Stimulated activated CD4-positive, alpha-beta T cell treated with anti-CD3 and anti-CD28 coated beads, Interleukin-15, amount 100 ng/mL, for 1 hour (primary cell): ENCODE measurements at places on chromosomes 5 and 9.
A peak's percentile ranks its signal among the peaks of the same experiment; 100 is the strongest.

DNA sequence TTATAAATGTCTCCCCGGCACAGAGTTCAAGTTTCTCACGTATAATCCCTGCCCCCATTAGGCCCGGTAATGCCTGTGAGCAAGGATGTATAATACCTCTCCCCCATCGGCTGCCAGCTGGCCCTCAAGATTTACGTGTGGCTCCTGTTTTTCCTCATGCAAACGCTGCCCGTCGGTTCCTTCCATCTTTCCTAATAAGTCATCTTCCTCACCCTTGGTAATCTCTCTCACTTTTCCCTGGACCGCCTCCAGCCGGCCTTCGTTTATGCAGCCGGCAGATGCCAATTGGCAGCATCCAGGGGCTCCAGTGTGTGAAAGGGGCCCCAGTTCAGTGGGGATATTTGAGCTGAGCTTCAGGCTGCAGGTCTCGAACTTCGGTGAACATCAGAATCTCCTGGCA lies 86.5 kb upstream of the NEURL1B start:
- no peak for DNase-seq

- no peak for DNase-seq
These were observed 55.9 kb downstream of the RASGEF1C start for GRCh38 chr5:180153099-180153498.

DNA sequence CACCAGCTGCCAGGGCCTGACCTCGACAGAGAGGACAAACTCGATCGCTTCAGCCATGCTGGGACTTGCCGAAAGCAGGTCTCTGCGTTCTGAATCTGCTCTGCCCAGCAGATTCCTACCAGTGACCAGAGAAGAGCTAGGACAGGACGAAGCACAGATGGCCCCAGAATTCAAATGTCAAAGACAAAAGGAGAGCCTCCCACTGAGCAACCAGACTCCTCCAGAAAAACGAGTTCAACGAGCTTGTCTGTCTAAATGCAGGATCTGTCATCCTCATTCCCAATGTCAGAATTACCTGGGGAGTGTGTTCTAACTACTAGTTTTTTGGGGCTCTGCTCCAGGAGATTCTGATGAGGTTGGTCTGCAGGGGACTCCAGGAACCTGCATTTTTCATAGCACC lies 13.4 kb downstream of the AK8 start:
- no peak for DNase-seq

DNA sequence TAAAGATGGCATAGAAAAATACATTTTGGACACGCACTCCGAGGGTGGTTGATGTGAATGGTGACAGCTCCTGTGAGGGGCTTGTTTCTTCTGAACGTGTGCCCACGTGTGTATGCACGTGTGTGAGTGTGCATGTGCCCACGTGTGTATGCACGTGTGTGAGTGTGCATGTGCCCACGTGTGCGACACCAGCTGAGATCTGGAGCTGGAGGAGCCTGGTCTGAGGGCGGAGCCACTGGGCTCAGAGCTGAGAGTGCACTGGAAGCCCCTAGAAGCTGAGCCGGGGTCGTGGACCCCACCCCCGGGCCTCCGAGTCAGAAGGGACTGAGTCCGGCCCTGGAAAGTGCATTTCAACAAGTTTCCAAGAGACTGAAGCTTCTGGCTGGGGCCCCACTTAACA lies 282.5 kb upstream of the IRX4 start:
- DNase-seq: no peak

DNA sequence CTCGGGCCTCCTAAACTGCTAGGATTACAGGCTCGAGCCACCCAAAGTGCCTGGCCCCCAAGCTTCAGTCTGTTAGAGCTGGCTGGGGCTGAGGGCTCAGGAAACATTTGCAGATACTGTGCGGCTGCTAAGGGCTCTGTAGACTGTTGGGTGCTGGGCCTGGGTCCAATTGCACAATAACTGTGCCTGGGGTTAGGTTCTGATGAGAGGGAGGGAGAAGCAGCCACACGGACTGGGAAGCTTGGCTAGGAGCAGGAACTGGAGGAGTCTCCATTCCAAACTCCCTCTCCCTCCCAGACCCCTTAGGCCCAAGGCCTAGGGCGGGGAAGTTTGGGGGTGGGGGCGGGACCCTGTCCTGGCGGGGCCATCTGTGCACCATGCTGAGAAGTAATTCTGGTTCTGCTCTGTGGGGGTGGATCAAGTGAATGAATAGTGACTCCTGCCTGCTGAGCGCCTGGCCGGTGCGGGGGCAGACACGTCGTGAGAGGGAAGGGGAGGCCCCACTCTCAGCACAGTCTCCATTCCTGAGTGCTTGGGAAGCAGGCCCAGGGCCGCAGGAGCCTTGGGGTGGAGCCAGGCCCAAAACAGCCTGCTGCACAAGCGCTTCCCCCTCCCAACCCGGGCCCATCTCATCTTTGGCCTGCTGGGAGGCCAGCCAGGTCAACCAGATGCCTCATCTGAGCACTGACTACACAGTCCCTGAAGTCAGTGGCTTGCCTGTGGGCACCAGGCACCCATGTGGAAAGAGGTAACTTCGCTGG lies 1.5 kb downstream of the ASS1 start:
- no peak for DNase-seq

DNA sequence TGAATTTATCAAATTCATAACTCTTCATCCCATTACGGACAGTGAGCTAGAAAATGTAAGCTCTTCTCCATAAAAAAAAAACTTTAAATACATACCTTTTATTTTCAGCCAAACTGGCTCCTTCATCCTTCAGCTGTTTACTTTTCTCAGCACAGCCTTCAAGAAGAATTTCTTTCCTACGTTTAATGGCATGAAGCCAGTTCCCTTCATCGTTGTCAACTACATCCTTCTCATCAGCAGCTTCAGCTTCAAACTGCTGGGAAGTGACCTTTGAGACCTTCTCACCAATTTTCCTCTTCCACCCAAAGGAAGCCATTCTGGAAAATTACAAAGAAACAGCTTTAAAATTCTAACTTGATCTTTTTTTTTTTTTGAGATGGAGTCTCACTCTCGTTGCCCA lies 9.1 kb downstream of the TTC33 start:
- no peak for DNase-seq

- DNase-seq: no peak
These were observed 90.4 kb downstream of the PALM2AKAP2 start for GRCh38 chr9:109870365-109870764.

DNA sequence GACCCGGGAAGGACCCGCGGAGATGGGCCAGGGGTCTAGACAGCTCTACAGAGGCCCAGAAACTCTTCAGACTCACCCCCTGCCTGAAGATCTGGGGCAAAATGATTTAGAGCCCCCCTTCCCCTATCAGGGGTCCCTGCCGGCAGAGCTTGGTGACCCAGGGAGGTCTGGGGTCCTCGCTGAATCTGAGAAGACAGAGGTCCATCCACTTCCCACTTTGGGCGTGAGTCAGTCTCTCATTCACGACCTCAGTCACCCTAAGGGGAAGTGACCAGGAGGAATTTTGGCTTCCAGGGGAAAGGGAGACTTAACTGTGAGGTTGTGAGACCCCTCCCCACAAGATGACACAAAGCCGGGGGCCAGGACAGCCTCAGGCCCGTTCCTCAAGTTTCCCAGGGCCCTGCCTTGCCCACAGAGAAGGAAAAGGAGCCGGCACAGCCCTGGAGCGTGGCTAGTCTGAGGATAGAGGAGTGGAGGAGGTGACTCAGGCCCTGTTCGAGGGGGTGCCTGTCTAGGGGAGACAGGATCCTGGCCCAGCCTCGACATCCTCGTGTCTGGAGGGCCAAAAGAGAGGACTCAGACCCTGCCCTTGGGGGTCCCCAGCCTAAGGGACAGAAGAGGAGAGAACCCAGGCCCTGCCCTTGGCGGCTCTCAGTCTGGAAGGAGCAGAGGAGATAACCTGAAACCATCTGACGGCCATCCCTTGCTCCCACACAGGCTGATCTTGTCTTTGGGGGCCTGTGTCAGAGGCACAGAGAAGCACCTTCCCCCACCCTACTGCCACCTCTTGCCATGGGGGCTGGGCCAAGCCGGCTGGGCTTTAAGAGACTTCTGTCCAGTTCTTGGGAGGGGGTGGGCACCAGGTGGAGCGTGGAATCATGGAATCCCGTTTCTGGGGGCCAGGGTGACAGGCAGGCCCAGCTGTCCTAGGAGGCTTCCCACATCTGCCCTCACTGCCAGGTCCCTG lies 889 bp downstream of the PDLIM4 start:
- no peak for DNase-seq

DNA sequence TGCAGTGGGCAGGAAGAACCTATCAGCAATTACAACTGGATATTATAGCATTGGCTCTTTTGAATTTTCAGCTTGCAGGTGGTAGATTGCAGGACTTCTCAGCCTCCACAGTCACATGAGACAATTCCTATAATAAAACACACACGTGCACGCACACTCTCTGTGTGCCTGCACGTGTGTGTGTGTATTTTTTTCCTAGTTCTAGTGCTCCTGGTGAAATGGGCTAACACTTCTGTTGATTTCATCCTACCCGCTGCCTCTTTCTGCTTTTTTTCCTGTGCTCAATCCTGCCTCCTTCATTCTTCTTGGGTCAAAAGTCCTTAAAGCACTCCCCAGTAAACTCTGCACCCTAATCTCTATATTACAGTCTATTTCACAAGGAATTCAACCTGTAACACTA lies 320.1 kb downstream of the OSTF1 start:
- no peak for DNase-seq

GRCh38 chr5:149895416-149896345 lies 48.9 kb downstream of the PDE6A start:
- DNase-seq: no peak

- DNase-seq: no peak
These were observed 204.8 kb upstream of the RASEF start for GRCh38 chr9:83267741-83268140.

- DNase-seq: no peak
These were observed 177.9 kb upstream of the PRLR start for GRCh38 chr5:35408146-35408545.

GRCh38 chr9:91301161-91301560 lies 60.6 kb downstream of the AUH start:
- no peak for DNase-seq

GRCh38 chr5:119315516-119315949 lies 40.3 kb upstream of the TNFAIP8 start:
- DNase-seq: no peak

GRCh38 chr5:62909326-62909725 lies 330.7 kb downstream of the LRRC70 start:
- no peak for DNase-seq

- DNase-seq: peak; percentile 48
These were observed 1.1 kb downstream of the CFAP77 start for GRCh38 chr9:132411091-132411508.

- no peak for DNase-seq
These were observed 52.9 kb upstream of the APC start for GRCh38 chr5:112684737-112685136.

DNA sequence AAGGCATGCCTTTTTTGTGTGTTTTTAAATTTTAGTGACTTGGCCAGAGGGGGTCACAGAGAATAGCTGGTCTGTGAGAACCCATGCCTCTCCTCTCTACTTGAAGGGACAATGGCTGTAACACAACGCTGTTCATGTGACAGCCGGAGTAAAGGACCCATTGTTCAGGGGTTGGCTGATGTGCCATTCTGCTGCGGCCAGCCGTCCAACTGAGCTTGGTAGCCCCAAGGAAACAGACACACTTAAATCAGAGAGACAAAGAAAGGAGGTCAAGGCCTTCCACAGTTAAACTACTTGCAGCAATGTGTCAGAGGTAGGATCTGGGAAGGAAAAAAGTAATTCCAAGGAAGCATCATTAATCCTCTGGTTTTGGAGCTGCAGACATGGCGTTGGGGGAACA lies 8.1 kb downstream of the MEGF10 start:
- DNase-seq: no peak

DNA sequence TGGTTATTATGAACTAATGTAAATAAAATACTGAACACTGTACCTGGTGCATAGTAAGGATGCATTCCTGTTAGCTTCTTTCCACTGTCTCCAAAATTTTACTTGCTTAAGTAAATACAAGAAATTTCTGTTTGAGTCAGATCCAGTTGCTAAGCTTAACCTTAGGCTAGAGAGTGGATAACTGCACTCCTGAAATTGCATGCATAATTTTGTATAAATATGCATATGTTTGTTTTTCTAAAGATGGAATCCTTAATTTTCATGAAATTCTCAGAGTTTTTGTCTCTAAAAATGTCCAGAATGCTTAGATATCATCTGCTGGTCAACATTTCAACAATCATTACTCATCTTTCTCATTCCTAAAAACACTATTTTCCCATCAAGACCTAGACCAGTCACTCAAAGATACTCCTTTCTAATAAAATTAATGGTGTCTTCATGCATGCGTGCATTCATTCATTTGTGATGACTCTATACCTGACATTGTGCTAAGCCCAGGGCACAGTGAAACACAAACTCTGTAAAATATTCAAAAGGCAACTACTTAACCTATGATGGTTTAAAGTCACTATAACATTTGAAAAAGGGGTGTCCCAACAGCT lies 284.8 kb downstream of the SEC61B start:
- DNase-seq: no peak

DNA sequence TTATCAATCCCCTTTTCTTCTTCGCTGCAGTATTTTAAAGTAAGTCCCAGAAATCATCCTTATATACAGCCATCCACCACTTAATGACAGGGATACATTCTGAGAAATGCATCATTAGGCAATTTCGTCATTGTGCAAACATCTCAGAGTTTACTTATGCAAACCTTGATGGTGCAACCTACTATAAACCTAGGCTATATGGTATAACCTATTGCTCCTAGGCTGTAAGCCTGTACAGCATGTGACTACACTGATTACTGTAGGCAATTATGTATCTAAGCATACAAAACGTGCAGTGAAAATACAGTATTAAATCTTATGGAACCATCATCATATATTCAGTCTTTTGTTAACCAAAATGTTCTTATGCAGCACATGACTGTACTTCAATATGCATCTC lies 36.8 kb downstream of the SAXO1 start:
- DNase-seq: no peak

DNA sequence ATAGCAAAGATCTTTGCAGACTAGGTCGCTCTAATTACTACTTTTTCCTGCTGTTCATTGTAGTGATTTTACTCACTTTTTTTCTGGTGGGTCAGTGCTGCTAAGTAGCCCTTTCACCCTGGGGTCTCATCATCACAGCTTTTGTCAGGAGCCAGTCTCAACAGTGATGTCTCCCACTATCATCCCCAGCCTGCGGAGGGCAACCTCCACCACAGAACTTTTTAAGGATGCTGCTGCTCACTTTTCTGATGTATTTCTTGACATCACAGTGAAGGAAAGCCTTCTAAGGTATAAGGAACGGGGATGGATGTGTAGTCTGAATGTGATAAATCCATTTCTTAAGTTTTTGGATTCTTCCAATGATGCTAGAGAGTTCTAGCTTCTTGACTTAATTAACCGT lies 242.5 kb upstream of the RIOK2 start:
- DNase-seq: no peak

GRCh38 chr5:13957032-13957645 lies 12.7 kb upstream of the DNAH5 start:
- DNase-seq: no peak
